ENCODE measurements at places on chromosomes 2 and 18.
A peak's percentile ranks its signal among the peaks of the same experiment; 100 is the strongest.

GRCh38 chr2:71693286-71694270, 240.2 kb downstream of the DYSF start:
- DNase-seq, result no peak

DNA sequence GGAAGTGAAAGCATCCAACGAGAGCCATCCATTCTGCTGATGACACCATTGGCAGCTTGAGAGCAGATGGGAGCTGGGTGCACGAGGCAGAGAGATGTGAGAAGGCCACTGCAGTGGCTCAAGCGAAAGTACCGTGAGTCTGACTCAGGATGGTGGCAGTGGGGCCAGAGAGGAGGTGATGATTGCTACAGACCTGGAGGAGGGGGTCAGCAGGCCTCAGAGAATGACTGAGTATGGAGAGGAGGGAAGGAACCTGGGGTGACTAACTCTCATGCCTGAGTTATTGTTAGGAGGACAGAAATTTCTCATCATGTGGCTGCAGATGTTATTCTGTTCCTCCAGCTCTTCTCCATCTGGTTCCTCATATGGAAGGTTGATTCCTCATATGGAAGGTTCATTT, 8.8 kb upstream of the ZBTB7C start:
- DNase-seq, result no peak

DNA sequence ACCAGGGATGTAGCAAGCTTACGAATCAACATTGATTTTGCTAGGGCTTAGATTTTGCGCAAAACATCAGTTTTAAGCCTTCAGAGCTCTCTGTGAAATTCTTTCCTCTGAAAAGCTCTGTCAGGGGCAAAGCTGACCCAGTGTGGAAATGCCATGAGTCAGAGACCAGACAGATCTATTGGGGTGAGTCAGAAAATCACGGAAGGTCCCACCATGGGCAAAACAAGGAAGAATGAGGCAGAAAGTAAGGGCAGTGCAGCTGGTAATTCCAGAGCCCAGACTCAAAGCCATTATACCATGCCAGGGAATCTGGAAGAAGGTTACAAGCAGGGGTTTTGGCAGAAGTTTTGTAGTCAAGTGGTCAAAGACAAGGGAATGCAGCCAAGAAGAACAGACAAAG, 256.6 kb upstream of the CTAGE1 start:
- DNase-seq, result peak; percentile 94

DNA sequence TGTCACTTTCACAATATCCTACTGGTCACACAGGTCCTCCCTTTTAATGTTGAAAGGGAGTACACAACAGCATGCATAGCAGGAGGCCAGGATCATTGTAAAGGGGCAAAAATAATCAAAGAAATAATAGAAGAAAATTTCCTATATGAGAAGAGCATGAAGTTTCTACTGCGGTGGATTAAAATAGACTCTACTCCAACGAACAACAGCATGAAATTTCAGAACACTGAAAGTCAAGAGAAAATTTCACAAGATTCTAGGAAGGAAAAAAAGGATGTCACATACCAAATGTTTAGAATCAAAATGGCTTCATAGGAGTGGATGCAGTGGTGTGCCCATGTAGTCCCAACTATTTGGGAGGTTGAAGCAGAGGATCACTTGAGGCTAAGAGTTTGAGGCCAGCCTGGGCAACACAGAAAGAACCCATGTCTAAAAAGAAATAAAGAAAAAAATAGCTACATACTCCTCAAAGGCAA, 72.0 kb upstream of the EPAS1 start:
- no peak for DNase-seq

DNA sequence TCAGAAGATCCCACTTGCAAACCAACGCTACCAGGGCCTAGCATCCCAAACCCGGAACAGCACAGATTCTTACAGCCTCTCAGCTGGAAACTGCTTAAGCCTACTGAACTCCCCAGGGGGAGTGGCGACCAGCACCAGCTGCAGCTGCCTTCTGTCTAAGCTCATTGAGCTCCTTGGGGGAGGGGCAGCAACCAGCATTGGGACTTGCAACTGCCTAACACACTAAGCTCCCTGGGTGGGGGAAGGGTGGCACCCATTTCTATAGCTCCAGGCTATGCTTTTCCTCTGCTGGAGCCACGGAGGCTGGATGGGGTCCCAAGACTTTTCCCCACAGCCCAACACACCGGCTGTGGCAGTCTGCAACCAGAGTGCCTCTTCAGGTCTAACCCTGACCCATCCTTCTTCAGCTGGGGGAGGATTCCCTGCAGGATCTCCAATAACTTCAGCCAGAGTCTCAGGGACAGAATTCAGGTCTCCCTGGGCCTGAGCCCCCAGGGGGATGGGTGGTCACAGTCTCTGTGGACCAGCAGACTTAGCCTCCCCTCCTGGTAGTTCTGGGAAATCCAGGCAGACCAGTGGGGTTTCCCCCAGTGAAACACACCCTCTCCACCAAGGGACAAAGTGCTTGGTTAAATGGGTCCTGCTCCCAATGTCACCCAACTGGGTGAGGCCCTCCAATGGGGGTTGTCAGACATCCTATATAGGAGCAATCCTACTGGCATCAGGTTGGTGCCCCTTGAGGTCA, 45.9 kb upstream of the ITGA4 start:
- DNase-seq, result no peak

- DNase-seq, result no peak
Observed at GRCh38 chr2:215019085-215019484, 119.3 kb downstream of the ABCA12 start.

- DNase-seq, result no peak
Observed at GRCh38 chr2:55555977-55556376, 36.5 kb downstream of the CFAP36 start.

GRCh38 chr2:166126007-166126639, 1.7 kb downstream of the SCN1A start:
- DNase-seq, result no peak

DNA sequence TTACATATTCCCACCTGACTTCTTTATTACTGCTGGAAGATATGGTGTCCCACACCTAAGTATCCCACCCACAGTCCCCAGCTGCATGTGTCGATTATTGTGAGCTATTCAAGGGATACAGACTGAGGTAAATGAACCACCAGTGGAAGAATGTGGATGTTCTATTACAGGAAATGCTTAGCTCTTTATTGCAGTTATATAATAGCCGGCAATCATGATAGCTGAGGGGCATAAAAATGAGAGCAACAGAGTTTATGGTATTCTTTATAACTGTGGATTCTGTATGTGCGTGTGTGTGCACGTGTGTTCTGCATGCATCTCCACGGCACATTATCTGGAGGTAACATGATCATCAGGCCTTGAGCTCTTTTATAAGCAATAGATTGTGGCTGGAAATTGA, 198.9 kb downstream of the NEDD4L start:
- no peak for DNase-seq
